ENCODE measurements at places on chromosomes 2 and 18. TPM values are rescaled to one million over a fixed set of nuclear protein-coding genes. Genes with fewer than 3 reads are reported as not detected.

GRCh38 chr2:237418300-237418699 is 4.3 kb upstream of the COL6A3 start:
- no peak for DNase-seq

DNA sequence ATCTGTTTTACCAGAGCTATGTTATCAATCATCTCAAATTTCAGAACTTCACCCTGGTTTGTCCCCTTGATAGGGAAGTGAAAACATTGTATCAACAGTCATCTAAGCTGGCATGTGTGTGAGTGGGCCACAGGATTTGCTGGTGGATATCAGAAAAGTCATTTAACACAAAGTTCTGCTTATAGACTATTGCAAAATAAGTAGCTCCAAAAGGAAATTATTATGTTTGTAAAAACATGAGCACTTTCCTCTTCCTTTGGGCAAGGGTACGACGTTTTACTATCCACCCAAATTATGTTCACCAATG is 20.7 kb upstream of the COPS8 start:
- no peak for DNase-seq

The STON1 gene
- 2.8 TPM for total RNA-seq

- no peak for DNase-seq
Measured at GRCh38 chr2:101200676-101201075, 49.5 kb upstream of the TBC1D8 start.

The ANKRD29 gene
- total RNA-seq: not detected

DNA sequence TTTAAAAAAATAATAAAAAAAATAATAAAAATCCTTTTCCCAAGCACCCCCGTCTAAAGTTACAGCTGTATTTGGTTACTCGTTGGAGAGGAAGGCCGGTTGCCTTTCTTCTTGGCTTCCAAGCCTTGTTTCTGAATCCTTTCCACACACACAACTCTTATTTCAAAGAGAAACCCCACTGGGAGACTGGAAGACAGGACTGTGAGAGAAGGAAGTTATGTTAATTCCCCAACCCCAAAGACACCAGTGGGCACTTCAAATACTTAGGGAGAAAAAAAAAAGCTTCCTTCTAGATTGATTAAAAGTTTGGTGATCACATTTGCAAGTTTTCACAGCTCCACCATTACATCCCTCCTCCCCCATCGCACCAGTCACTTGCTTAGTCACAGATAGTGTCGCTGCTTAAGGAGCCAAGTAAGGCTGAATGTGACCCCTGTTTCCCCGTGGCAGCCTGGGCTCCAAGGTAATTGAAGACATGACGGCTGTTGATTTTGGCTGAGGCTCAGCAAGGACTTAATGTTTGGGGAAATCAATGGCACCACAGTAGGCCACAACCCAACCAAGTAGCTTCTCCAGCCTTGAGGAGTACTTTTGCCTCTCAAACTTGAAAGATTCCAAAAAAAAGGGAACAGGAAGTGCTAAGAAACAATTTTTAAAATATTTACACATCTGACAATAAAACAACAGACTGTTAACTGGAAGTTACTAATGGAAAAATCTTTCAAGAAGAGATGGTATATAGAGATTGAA is 40.8 kb upstream of the FRZB start:
- DNase-seq: no peak

GRCh38 chr2:33342171-33342570 is 134.3 kb upstream of the RASGRP3 start:
- DNase-seq: no peak

DNA sequence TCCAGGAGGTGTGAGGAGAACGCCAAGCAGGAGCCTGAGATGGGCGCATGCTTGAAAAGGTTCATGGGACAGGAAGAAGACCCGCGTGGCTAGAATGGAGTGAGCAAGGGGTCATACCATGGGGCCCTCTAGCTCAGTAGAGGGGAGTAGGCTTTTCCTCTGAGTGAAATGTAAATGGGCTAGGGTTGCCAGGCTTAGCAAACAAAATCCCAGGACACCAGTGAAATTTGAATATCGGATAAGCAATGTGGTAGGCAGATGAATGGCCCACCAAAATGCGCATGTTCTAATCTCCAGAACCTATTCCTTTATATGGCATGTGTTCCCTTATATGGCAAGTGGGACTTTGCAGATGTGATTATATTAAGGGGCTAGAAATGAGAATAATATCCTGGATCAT is 174.1 kb upstream of the CCDC68 start:
- DNase-seq: no peak

DNA sequence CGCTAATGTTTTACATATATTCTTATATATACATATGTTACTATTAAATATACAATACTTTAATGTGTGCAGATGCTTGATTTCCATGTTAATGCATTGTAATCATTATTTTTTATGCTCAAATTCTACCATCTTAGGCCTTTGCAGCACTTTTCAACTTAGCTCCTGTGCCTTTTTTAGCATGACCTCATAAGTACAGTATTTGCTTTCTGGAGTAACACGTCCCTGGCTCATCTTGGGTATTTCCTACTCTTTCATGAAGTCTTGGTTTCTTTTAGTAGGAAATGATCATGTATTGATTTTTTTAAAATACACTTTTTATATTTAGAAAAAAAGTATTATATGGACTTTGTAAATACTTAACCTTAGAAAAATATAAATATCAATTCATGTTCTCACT is 36.5 kb downstream of the CAB39 start:
- DNase-seq: no peak

The CDH19 gene
- total RNA-seq: not detected

DNA sequence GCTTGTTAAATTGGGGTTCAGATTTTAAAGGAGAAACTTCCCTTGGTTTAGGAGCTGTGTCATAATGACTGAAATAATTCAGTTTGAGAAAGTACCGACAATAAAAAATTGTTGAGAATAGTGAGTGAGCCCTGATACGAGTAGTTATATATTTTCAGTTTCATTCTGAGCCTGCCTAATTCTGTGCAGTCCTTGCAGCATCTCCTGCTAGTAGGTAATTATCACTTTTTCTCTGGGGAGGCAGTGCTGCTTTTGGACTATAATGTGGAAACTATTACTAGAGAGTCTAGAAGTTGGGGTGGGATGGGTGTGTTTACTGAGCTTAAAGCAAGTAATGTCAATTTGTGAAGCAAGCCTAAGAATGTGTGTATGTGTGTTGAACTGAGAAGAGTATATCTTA is 21.7 kb downstream of the ZNF638 start:
- no peak for DNase-seq

GRCh38 chr2:47165001-47165555 is 10.0 kb upstream of the STPG4 start:
- DNase-seq: no peak

- DNase-seq: no peak
Measured at GRCh38 chr2:150428641-150429040, 58.8 kb downstream of the RND3 start.

DNA sequence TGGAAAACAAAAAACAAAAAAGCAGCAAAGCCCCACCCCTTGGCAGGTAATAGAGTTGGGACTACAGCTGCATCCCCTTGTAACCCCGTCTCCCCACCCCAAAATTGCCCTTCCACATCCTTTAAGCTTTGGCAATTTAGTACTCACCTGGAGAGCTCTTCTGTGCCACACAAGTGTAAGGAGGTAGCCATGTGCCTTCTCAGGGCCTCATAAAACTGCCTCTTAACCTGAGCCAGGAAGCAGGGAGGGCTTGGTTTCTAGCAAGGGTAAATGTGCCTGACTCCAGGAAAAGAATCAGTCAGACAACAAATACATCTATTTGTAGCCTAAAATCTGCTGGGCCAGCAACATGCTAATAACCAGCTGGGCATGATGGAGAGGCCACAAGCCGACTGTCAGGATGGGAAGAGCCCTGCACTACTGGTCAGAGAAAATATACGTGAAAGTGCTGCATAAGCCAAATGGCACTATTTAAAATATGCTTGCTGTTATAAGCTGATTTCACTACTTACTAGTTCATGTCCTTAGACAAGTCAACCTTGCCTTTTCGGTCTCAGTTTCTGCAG is 46.3 kb downstream of the NOP58 start:
- no peak for DNase-seq

DNA sequence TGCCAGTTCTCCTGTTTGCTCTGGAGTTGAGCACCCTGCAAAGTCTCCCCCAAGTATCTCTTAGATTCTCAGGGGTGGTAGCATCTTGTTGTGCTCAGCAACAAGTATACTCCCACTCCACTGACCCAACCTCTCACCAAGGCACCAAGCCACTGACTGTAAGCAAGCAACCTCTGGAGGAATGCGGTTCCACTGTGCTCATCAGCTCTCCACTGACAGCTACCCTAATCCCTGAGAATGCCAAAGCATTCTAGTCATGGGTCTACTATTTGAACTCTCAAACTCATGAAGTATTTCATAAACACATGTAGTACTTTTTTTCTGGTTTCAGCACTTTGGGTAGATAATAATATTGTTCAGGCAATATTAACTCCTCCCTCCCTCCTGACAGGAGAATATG is 170.0 kb downstream of the EPHA4 start:
- DNase-seq: no peak

The APCDD1 gene
- not detected for total RNA-seq

DNA sequence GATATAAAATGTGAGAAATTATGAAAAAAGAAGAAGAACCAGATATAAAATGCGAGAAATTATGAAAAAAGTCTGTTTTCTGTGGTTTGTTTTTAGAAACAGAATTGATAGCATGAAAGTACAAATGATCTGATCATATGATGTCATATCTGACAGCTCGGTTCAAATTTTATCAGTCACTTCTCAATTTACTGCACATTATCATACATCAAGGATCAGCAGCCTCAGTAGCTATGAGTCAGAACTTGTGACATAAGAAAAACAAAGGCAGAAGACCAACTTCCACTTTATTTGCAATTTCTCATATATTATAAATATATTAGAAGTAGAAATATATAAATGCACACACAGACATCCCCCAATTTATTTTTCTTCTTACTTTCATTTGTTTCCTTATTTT is 634.0 kb downstream of the LRP1B start:
- no peak for DNase-seq

GRCh38 chr2:161243905-161244304 is 64.3 kb upstream of the PSMD14 start:
- DNase-seq: no peak

The HOXD3 gene
- total RNA-seq: not detected

The EDAR gene
- 10.6 TPM for total RNA-seq
